ENCODE measurements at places on chromosomes 2 and 18.

DNA sequence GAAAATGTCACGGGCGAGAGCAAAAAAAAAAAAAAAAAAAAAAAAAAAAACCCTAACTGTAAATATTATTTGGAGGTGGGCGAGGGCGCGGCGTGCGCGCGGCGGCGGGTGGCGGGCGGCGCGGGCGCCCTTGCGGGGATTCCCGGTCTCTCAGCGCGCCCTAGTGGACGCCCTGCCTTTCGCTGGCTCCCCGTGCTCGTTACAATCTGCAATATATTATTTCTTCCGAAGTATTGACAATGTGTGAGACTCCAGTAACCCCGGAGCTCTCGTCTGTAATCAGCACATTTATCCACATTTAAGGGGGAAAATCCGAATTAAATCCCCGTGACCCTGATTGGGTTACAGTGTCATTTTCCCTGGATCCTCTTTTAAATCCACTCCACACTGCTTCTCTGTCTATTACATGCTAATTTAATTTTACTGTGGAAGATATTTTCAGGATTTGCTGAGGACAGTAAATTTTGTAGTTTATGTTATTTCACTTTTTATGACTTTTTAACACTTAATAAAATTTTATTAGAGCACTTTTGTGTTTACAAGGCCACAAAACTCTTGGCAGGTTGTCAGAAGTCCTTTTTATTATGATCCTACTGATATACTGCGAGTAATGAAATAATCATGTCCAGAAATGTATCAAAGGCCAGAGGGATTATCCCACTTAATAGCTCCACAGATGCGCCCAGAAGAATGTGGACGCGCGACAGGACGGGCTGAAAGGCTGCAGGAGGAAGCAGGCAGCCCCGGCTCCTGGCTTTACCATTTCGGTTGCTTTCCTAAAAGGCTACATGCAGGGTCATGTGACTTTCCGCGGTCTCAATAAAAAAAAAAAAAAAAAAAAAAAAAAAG is 369.1 kb downstream of the MTX2 start:
- no peak for DNase-seq

GRCh38 chr18:50853863-50854271 is 25.1 kb upstream of the ME2 start:
- no peak for DNase-seq

DNA sequence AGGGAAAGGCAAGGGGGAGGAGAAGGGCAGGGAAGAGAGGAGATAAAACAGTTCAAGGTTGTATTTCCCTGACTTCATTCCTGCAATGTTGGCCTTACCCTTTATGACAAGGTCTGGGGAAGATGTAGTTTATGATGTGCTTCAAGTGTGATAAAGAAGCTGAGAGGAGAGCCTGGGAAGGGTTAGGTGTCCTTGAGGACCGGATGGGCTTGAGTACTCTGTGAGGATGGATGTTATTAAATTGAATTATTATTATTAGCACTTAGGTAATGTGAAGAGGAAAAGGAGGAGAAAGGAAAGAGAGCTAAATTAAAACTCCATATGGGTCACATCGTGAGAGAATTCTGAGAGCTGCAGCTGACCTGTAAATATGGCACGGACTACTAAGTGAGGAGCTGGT is 719.4 kb upstream of the CELF4 start:
- DNase-seq, result no peak

DNA sequence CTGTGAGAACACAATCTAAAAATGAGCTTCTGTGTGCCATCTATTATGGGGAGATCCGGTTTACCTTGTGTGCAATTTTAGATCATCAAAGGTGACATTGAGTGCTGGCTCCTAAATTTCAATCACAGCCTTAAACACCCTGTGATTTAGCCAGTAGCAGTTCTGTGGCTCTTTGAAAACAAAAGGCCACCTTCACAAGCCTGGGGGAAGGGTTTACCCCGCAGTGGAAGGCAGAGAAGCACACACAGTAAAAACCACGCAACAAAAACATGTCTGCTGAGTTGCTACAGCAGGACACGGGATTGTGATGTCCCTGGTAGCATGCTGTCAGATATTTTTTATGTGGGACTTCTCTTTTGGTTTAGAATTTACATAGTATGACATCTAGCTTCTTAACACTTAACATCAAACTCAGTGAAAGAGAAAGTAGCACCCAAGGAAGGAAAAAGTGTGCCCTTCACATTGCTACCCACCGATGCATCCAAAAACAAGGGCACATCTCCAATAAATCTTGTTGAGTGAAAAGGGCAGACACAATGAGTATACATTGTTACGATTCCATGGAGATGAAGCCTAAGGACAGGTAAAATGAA is 56.1 kb upstream of the RNF152 start:
- no peak for DNase-seq

DNA sequence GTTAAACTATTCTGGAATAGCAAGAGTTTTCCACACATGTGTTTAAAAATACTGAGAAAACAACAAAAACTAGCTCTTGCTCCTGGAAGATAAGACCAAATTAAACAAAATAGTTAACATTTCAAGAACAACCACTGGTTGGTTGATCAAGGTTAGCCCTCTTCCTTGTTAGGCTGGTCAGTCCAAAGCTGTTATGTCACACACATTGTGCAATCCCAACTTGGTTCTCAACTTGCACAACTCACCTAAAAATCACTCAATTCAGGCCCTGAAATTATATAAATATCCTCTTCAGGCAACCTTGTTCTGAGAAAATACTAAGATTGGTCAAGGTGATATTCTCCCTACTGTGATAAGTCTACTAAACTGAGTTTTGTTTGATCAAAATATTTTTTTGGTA is 169.7 kb upstream of the LRP1B start:
- no peak for DNase-seq

DNA sequence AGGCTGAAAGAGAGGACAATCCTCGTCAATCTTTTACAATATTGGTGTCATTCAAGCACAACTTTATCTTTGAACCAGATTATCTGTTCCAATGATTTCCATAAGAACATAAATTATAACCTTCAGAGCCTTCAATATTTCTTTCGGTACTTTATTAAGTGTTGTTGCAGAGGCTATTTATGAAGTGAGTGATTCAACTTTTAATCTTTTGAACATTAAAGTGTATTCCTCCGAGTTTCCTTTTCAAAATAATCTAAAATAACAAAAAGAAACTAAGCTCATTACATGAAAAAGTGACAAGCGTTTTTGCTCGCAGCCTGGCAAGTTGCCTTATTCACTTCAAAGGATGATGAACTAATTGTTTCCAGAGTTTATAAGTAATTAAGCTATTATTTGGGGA is 149.0 kb downstream of the MEIS1 start:
- DNase-seq, result no peak

DNA sequence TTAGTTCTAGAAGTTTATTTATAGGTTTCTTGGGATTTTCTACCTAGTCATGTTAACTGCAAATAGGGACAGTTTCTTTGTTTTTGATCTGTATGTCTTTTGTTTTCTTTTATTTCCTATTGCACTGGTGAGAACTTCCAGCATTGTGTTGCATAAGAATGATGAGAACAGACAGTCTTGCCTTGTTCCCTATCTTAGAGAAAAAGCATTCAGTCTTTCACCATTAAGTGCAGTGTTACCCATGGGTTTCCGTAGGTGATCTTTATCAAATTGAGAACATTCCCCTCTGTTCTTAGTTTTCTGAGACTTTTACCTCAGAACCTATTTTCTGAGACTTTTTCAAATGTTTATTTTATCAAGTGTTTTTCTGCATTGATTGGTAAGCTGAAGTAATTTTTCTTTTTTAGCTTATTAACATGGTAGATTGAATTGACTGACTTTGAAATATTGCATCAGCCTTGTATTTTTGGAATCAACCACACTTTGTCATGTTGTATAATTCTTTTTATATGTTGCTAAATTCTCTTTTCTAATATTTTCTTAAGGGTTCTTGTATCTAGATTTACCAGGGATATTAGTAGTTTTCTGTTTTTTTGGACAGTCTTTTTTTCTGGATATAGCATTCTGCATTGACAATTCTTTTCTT is 17.2 kb downstream of the MFSD6 start:
- no peak for DNase-seq

GRCh38 chr18:34031810-34032209 is 192.9 kb downstream of the NOL4 start:
- no peak for DNase-seq

DNA sequence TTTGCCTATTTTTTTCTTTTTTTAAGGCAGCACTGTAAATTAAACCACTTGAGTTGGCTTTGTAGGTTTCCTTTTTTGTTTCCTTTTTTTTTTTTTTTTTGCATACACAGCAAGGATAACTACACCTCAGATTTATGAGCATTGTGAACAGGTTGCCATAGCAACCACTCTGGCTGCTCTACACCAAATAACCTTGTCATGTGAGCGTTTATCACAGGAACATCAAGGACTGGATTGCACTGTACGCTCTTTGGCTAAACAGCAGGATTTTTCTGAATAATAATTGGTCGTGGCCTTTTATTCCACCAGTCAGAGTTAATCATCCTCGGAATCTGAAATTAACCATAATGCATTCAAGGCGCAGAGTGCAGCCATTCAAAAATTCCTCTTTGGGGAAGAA is 199.1 kb upstream of the SLC14A2 start:
- peak; percentile 27 for DNase-seq

GRCh38 chr18:41752826-41753225 is 202.2 kb upstream of the PIK3C3 start:
- no peak for DNase-seq

DNA sequence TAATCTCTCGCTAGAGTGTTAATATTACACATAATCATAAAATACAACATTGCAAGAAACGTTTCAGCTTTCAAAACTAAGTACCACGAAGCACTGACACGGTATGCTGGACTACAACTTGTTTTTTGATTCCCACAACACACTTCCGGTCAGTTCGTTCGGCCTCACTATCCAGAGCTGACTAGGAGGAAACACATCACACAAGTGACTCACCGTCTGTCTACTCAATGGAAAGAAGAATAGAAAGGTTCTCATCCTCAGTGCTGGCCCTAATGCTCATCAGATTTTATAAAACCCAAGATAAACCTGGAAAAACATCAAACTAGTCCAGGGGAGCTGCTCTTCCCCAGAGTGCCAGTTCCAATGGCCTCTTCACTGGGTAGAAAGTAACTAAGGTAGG is 42.9 kb downstream of the ZNF385B start:
- no peak for DNase-seq

DNA sequence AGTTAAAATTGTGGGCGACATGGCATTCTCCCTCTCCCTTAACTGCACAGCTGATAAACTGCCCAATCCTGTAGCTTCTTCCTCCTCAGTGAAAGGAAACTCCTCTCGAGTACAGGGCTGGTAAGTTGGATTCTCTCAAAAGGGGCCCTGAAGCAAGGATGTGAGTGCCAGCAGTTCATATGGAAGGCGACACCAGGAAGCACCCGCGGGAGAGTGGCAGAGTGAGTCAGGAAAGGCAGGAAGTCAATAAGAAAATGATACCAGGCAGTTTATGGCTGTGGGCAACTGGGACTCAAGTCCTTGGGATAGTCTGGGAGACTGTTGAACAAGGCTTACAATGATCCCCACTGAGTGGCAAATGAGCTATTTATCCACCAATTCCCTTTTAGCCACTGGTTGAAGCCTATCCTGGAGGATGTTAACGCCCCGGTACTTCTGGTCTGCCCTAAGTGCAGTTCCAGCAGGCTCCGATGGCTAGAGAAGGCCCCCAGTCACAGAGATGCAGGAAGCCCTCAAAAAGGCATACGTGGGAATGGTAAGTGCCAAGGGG is 34.8 kb downstream of the ABHD3 start:
- DNase-seq, result no peak

- DNase-seq, result peak; percentile 13
Measured at GRCh38 chr2:69375494-69376353, 11.3 kb downstream of the GFPT1 start.

DNA sequence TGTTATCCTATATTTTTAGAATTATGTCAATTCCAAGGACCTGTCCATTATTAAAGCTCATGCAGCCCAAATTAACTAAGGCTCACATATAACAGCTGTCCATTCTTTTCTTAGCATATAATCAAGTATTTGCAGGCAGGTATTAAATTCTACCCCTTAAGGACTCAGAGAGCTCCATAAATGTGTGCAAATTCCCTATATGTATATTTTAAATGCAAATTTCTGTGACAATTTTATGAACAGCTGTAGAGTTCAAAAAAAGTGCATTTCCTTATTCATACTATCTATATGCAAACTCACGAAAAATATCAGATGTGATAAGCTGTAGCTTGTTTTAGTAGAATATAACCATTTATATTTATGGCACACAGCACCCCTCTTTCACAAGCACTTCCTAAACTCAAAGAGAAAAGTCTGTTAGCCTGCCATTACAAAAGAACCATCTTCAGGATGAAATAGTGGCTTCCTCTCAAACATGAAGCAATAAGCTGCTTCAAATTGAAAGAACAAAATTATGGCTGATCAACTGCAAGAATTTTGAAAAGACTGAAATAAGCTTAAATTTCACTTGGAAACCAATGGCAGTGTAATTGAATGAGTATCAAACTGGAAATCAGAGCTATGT is 155.0 kb upstream of the REG3G start:
- no peak for DNase-seq

GRCh38 chr2:233012301-233012971 is 620 bp downstream of the NGEF start:
- DNase-seq, result no peak

GRCh38 chr18:61694236-61694635 is 198.6 kb downstream of the RNF152 start:
- DNase-seq, result no peak

Measured in SHP77 treated with DMSO at 0.1 percent for 48 hours (cell line).